ENCODE measurements at places on chromosomes 2 and 18.

DNA sequence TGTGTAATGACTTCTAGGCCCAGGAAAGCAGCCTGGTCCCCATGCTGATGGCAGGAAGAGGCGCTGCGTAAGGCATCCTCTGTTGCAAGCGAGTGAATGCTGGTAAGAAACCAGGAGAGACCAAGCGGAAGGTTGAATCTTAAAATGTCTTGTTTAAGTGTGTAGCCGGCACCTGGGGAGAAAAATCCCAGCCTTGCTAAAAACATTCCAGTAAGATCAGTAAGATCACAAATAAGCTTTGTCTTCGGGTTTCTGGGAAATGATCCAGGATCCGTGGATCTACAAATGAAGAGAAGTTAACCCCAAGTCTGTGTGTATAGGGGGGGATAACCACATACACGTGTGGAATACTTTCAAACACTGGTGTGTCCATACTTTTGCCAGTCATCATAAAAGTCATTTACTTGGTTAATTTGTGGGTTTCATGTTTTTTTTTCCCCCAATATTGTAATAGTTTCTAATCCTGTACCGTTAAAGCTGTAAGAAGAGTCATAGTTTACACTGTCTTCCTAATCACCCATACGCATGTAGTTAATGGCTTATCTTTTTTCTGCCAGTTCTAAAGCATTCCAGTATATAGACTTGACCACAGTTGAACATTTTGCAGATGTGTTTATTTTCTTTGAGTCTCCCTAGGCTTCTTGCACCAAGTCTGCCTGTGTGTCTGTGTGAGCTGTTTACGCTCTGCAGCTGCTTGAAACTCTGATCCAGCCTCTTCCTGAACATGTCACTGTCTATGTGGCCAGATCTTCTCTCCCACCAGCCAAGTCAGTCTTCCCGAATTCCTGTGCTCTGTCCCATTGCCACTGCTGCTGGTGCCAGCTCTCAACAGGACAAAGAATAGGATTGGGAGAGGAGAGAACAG lies 135.9 kb upstream of the ARL4C start:
- no peak for DNase-seq

DNA sequence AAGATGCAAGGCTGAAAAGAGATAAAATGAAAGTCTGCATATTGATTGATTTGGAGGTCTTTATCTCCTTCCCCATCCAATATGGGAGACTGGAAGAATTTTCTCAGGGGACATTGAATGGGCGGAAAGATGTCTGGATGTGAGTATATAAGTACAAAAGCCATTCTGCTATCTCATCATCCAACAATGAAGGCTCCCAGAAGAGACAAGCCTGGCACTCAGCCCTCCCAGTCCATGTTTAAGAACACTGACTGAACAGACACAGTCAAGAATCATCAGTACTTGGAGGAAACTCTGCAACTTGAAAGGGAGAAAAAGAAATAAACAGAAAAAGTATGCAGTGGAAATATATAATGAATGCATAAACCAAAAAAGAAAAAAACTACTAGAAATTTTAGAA lies 80.9 kb downstream of the PTRHD1 start:
- DNase-seq = no peak

- no peak for DNase-seq
These were observed 177.2 kb downstream of the BCL11A start for GRCh38 chr2:60376252-60376651.

DNA sequence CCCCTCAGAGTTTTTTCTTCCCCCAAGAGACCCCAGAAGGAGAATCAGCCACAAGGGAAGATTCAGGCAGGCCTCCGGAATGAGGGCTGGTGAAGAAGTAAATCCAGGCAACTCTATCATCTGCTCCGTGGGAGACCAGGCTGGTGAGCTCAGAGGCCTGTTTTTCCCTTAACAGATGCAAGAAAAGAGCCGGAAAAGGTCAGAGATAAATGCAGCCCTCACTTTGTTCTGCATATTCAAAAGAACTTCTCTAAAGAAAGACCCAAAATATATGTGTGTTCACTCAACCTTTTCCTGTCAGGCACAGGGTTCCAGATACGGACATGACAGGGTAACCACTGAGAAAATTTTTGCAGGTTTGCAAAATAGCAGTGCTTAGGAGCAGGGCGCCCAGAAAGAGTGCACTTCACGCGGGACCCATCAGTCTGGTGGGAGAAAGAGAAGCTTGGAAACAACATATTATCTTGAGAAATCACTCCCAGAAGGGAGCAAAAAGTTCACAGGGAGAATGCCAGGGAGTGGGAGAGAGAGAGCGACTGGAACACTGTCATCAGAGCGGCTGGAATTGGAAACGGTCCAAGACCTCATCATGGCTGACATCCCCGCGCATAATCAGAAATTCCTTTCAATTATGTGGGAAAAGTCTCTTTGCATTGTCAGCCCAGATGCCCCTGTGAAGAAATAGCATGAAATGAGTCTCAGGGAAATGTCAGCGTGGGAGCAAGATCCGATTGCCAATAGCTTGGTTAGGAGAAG lies 244.8 kb upstream of the SLC14A2 start:
- DNase-seq = no peak

DNA sequence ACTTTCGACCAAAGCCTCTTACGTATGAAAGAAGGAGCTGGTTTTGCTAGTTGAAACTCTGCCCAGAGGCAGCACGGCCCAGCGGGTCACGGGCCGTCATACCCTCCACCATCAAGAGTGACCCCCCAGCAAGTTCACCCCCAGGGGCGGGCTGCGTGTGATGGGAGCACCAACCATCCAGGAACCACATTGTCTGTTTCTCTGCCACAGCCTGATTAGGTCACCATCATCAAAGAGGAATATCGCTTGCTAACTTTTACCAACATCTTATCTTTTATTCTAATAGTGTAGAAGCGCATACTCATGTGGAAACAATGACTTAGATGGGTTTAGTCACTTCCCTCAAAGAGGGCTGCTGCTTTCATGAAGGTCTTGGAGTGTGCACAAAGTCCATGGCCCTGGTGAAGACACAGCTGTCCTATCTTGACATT lies 116.6 kb upstream of the SMIM21 start:
- DNase-seq = no peak

DNA sequence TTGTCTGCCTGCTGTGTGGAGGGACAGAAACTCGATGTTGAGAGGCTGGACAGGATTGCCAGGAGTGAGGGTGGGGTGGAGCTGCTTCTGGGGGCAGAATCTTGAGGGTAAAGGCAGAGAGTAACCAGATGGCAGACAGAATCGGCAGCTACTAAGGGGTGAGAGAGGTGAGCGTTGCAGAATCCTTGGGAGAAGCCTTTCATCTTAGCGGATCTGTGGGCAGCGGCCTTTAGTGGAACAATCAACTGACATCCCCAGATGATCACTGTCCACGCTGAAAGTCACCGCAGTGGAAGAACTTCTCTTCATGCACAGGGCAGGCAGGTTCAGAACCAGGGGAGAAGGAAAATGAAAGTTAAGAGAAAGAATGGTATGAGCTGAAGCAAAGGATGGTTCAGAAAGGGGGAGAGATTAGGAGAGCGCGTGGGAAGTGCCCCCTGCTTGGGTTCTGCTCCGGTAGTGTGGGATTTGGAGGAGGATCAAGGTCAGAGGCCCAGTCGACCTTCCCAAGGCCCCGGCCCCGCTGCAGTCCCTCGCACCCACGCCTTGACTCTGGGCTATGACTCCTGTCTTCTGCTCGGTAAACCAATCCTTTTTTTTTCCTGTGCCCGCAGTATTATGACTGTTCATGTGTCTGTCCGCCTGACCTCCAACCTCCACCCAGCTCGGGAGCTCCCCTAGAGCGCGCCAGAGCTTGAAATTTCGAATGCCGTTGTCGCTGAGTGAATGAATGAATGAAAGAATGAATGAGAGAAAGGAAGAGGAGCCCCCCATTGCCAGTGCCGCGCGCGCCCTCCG lies 584 bp downstream of the BOLA3 start:
- no peak for DNase-seq

- no peak for DNase-seq
These were observed 62.1 kb downstream of the LRRTM1 start for GRCh38 chr2:80242355-80242910.

- DNase-seq = no peak
These were observed 130.8 kb upstream of the ID2 start for GRCh38 chr2:8550937-8551621.

- no peak for DNase-seq
These were observed 54.7 kb upstream of the CAB39 start for GRCh38 chr2:230657906-230658305.

DNA sequence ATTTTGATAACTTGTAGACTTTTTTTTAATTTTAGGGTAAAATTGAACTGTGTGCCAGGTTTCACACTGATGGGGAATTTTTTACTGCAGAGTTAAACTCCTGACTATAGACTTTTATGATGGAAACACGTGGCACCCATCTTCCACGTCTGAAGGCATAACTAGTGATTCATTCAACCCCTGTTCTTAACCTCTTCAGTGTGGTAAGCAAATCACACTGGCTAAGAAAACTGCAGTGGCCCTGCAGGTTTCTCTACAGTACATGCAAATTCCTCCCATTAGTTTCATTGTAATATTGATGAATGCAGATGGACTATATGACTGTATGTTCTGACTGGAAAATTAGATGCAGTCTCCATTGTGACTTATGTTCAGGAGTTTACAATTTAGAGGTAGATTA lies 47.2 kb downstream of the SMAD4 start:
- DNase-seq = no peak
